ENCODE measurements at places on chromosomes 16 and 17. TPM values are rescaled to one million over a fixed set of nuclear protein-coding genes. Genes with fewer than 3 reads are reported as not detected.
A peak's percentile ranks its signal among the peaks of the same experiment; 100 is the strongest.

Gene TPSAB1
- 17.7 TPM for total RNA-seq

Gene HS3ST2
- 2.8 TPM for total RNA-seq

- no peaks in the 10 kb centered on the region for H3K4me1 ChIP-seq
- H3K36me3 ChIP-seq = no peaks in the 10 kb centered on the region
- no peaks in the 10 kb centered on the region for H3K27me3 ChIP-seq
- no peak overlapping the region for H3K4me3 ChIP-seq
Observed at GRCh38 chr17:72452286-72453173, 331.7 kb downstream of the SOX9 start.

DNA sequence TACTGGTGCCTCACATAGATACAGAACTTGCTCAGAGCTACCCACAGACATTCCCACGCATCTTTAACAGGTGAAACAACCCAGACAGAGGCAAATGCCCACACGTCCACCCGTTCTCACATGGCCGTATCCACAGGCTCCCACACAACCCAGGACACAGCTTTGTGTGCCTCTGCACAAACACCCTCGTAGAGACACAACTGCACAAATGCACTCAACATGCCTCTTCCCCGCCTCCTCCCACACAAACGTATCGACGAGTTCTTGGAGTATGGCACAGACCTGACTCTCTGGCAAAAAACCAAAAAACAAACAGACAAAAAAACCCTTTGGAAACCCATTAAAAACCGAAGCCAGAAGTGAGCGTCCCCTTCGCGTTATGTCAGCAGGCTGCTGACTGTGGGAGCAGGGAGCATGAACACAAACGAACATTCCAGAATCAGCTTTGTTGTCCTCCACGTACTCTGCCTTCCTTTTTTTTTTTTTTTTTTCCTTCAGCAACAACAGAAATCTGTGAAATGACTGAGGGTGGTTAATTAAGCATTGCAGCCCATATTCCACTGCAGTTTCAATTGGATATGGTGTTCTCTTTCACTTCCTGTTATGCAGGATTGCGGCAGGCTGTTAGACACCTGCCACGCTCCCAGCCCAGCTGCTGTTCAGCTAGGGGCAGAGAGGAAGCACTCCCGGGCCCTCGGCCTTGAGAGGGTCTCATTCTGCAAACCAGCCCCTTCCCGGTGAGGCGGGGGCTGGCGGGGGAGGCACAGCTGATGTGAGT, 313.7 kb downstream of the MAF start:
- no peaks in the 10 kb centered on the region for H3K36me3 ChIP-seq
- no peaks in the 10 kb centered on the region for H3K27me3 ChIP-seq
- no peaks in the 10 kb centered on the region for H3K4me1 ChIP-seq
- no peak overlapping the region for H3K27ac ChIP-seq
- DNase-seq = peak; percentile 17

DNA sequence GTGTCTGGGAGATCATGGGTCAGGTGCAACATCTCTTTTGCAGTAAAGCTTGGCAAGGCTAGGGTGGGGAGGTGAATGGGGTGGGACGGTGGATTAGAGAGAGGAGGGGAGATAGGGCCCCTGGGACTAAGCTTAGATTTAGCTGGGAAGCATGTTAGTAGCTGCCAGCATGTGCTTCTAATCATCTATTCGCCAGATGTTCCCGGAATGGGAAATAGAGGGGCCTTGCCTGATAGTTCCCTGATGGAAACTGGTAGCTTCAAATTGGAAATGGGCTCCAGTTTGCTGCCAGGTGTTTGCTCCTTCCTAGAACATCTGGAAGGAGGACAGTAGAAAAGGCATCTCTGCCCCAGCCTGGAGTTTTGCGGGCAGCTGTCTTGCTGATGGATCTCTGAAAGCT, 176.1 kb downstream of the CCDC182 start:
- H3K4me3 ChIP-seq = no peak overlapping the region
- no peak for DNase-seq
- no peak overlapping the region for H3K27ac ChIP-seq
- H3K36me3 ChIP-seq = no peaks in the 10 kb centered on the region

- peak overlapping the region; percentile 86 for H3K27ac ChIP-seq
- H3K27me3 ChIP-seq = no peaks in the 10 kb centered on the region
- DNase-seq = no peak
- H3K4me1 ChIP-seq = peaks cover 8% of the 10 kb centered on the region
- H3K4me3 ChIP-seq = no peak overlapping the region
- H3K36me3 ChIP-seq = no peaks in the 10 kb centered on the region
Observed at GRCh38 chr17:81725439-81725838, 13.4 kb downstream of the SLC25A10 start.

Measured in prostate gland (tissue), 2 donors.